Stimulated activated CD4-positive, alpha-beta T cell treated with anti-CD3 and anti-CD28 coated beads, Interleukin-15, amount 100 ng/mL, for 1 hour (primary cell): ENCODE measurements at places on chromosomes 4 and X.

DNA sequence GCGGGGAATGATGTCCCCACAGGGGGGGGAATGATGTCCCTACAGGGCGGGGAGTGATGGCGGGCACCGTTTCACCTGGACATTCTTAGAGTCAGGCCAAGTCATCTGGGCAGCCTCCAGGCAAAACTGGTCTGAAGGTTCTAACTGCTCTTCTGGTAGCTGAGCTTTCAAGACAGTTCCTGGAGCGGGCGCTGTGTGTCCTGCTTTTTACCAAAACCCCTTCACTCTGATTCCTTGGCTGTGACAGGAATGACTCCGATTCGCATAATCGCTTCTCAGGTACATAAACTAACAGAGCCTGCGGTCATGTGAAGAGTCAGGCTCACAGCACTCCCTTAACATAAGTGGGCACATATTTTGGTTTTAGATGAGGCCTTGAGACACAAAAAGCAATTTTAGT, 836.0 kb downstream of the TRIML1 start:
- no peak for DNase-seq

DNA sequence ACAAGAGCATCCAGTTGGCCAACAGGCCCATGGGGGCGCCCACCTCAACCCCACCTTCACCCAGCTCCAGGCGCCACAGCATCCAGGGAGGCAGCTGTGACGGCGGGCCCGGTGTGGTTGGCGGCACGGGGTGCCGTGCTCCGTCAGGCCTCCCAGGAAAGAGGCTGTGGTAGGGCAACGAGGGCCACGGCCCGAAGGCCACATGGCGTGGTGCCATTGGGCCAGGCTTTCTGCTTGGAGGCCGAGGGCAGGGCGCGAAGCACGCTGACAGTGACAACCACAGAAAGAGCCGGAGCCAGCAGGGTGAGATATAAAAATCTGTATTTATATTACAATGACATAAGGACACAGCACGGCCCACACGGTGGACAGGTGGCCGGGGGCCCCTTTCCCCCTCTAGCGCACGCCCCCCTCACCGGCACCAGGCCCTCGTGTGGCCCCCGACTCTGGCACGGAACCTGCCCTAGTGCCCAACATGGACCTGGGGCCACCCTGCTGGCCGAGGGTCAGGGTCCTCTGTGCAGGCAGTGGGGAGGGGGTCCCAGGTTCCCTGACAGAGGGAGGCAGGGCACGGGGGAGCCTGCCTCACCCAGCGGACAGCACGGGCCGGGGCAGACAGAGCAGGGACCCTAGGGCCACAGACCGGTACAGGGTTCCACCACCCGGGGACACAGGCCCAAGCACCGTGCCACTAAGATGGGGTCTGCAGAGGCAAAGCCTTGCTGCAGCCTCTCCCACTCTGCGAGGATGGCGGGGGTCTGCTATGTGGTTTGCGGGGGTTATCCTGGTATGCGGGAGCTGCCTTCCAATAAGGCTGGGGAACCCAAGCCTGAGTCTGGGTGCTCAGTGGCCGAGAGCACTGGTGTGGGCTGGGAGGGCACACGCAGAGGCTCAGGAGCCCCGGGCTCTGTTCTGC, 5.5 kb upstream of the HAUS3 start:
- DNase-seq: no peak

DNA sequence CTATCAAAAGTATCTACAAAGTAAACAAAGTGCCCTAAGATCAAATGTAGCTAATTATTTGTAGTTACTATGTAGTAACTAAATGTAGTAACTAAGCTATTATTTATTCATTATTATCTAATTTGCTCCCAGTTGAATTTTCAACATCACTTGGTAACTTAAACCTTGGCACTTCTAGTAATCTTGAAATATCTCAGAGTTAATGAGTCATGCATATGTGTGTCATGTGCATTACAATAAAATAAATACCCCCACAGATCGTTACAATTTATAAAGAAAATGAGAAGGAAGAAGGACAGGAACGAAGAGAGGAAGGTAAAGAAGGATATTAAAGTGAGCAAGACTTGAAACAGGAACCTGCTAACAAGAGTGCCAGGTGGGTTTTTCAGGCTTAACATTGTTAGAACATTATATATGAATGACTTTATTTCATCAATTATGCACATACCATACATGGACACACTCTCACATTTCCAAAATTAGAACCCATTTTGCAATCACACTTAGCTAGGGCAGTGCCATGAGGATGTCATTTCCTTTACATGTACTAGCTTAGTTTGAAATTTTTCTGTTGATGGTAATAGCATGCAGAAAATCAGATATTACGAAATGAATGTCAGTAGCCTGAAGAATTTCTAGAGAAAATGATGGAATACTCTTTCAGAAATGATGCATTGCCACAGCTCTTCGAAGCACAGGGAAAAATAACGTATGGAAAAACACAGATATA, 1670.4 kb upstream of the AGA start:
- no peak for DNase-seq

DNA sequence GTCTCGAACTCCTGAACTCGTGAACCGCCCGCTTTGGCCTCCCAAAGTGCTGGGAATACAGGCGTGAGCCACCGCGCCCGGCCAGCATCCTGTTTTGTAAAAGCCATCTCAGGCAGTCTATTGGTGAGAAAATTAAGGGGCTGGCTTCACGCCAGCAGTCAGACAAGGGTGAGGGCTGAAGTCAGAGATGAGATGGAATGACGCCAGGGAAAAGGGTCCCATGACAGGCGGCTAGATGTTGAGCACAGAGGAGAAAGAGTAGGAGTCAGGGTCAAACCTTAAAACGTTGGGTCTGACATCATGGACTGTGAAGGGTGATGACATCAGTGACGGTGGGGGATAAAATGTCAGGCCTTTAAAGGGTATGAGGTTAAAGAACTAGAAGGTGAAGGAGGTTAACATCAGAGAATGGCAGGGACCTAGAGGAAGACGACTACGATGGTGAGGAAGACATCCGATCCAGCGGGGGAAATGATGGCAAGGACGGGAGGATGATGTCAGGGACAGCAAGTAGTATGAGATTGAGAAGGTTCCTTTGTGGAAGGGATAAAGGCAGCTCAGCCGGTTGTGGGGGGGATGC, 504 bp upstream of the RBM3 start:
- DNase-seq: no peak

GRCh38 chrX:111492085-111492484, 19.4 kb upstream of the SERTM2 start:
- DNase-seq: no peak

- no peak for DNase-seq
Observed at GRCh38 chrX:10502961-10503360, 117.4 kb downstream of the MID1 start.

DNA sequence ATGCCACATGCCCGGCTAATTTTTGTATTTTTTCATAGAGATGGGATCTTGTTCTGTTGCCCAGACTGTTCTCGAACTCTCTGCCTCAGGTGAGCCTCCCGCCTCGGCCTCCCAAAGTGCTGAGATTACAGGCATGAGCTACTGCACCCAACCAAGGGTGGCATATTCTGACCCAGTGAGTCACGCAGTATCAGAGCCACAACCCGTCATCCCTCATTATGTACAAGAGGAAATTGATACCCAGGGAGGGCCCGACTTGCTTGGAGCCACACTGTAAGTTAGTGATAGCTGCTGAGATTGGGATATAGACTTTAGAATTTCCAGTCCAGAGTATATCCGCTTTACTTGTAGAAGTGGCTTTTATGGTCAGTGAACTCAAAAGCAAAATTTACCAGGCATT, 14.6 kb downstream of the CCKAR start:
- DNase-seq: no peak

GRCh38 chrX:115894087-115894486, 276.5 kb upstream of the AGTR2 start:
- DNase-seq: no peak

DNA sequence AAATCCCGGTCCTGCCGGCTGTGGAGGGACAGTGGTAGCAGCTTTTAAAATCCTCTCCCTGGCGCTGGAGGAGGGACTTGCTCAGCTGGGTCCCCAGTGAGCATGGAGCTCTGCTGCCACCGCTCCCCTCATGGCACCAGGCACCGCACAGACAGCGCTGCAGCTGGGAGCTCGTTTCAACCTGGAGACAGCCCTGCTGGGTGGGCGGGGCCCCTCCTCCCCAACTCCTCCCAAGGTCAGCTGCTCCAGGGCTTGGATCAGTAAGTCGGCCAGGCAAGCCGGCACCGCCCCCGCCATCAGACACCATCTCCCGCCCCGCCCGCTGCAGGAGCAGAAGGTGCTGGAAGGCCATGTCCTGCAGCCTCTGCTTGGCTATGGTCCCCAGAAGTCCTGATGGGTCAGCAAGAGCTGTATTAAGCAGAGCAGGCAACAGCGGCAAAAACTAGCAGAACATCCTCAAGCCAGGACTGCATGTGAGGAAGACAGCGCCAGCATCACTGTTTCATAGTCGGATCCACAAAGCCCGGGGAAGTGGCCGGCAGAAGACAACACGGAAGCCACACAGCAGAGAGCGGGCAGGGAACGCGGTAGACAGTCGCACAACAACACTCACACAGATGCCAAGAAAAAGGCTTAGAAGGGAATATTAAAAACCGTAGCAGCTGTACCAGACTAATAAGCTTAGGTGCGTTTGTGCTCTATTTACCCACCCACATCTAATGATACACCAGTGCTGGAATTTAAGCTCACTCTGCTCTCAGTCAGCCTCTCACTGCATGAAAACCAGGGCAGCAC, 16.2 kb downstream of the ZFYVE28 start:
- DNase-seq: no peak

DNA sequence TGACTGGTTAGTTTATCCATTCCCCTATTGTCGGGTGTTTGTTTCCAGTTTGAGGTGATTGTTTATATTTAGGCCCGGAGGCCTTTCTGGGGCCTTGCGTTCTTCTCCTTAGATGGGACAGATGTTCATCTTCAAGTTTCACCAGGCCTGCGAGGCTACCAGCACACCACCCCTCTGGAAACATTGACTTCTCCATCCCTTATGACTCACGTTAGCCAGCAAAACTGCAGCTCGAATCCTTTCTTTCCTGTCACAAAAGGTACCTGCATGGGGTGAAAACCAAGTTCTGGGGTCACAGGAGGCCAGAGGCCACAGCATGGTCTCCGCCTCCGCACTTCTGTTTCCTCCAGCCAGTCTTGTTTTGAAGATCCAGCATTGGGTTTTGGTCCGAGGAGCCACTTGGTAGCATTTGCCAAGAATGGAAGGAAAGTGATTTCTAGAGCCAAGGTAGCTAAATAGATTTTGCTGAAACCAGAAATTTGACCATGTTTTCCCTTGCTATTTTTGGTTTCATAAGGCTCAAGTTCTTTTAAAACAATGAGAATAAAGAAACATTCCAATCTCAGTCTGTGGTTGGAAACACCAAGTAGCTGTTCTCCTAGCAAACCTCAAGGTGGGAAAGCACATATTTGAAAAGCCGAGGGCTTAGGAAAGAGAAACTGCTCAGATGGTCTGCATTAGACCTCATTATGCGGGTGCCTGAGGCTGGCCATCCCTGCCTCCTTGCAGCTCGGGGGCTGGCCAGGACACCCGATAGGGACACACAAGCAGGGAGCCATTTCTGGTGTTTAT, 5.6 kb downstream of the NYX start:
- DNase-seq: no peak

GRCh38 chrX:31464306-31464915, 392.6 kb upstream of the FTHL17 start:
- no peak for DNase-seq

GRCh38 chrX:19887911-19888879, 795 bp upstream of the SH3KBP1 start:
- no peak for DNase-seq

GRCh38 chr4:76067652-76068286, 6.7 kb upstream of the ART3 start:
- peak; percentile 9 for DNase-seq

GRCh38 chrX:19291086-19291485, 52.6 kb upstream of the PDHA1 start:
- DNase-seq: no peak

DNA sequence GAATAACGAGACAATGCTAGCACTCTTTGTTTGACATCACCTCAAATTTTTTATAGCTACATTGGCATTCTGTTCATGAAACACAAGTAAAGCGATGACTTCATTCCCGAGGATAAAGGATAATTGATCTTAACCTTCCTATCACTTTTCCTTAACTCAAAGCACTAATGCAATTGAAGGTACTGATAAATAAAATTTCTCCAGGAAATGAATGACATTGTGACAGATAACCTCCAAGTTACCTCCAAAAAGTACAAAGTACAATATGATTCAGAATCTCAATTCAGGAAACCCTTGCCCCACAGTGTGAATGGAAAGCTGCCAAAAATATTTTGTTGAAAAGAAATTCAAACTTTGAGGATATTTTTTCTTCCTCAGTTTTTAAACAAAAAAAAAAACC, 1.8 kb downstream of the PRSS12 start:
- no peak for DNase-seq

- no peak for DNase-seq
Observed at GRCh38 chr4:20528508-20528907, 171.8 kb upstream of the PACRGL start.

DNA sequence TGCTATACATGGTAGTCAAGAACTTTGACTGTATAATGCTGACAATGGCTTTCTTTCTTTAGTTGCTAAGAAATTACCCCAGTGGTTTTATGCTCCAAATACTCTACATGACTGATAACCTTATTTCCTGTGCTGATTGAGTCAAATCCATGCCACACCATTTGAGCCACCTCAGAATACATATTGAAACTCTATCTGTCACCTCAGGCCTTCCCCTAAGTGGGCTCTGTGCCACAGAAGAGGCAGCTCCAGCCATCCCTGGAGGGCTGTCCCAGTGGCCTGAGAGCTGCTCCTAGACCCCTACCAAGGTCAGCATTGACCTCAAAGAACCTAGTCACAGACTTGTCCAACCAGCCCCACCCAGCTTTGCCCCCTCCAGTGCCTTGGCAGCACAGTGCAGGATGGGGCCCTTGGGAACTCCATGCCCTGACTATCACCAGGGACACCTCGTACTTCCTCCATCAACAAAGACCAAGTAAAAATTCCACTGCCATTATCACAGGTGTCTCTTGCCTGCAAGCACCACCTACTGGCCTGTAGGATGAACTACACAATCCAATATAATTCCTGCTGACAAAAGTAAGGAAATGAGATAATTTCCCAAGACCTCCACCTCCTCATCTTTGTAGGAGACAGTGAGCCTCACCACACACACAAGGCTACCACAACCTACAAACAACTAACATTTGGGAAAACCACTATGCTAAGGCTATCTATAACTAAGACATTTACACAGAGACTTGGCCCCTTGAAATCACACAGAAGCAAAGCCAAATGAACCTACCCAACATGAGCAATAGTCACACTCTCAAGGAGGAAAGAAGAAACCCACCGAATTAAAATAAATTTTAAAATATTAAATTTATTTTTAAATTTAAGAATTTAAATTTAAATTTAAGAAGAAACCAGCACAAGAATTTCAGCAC, 239.9 kb downstream of the NKX6-1 start:
- no peak for DNase-seq
